Right ventricle myocardium superior (tissue), 1 donor: ENCODE measurements at places on chromosomes 16 and 17.

DNA sequence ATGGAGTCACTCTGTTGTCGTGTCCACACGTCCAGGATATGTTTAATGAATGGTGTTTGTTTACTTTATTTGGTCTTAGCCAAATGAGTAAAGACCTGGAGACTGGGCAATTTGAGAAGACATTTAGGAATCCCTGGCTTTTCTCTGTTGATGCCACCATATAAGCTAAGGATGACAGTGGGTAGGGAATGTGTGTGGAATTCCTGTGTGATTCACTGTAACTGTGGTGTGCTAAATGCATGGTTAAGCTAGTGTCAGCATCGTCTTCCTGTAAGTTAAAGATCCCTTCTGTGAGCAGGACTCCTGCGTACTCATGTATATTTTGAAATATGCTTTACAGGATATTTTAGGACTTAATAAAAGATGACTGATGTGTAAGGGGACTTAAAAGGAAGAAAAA lies 26.4 kb downstream of the GOSR1 start:
- DNase-seq, result no peak

- peak; percentile 74 for DNase-seq
Measured at GRCh38 chr17:1484676-1485422, 7.6 kb downstream of the MYO1C start.

GRCh38 chr17:80034791-80035686 lies 633 bp downstream of the TBC1D16 start:
- DNase-seq, result peak; percentile 52

GRCh38 chr17:62093188-62094155 lies 28.4 kb upstream of the MED13 start:
- DNase-seq, result no peak

GRCh38 chr16:56966093-56966475 lies 4.3 kb downstream of the CETP start:
- no peak for DNase-seq

DNA sequence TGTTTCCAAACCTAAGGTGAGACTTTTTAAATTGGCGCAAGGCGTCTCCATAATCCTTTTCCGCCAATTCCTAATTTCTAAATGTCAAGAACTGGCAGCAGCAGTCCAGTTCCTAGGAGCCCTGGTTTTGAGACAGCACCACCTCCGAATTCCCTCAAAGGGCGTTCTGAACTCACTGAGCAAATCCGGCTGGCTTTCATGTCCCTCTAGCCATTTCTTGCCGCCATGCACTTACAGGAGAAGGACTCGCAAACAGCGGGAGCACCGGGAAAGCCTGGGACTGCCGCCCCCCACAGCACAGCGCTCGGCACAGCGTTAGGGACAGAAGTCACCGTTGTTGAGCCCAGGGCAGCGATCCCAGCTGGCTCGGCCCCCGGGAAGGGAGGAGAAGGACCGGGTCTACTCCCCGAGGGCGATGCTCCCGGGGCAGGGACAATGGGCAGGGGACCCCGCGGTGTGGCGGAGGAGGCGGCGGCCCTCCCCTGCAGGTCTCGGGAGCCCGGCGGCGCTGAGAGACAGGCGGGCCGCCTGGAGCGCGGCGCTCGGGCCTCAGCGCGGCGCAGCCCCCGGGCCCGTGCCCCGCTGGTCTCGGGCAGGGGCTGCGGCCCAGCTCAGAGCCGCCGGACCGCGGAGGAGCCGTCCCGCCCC lies 545 bp downstream of the ARHGAP17 start:
- DNase-seq, result peak; percentile 63
